ENCODE measurements at places on chromosomes 7 and 10.
A peak's percentile ranks its signal among the peaks of the same experiment; 100 is the strongest.

- peak; percentile 14 for DNase-seq
These were observed 317.3 kb downstream of the PHTF2 start for GRCh38 chr7:78115876-78116275.

- no peak for DNase-seq
These were observed 38.2 kb downstream of the WNT2 start for GRCh38 chr7:117284692-117285091.

GRCh38 chr10:131725581-131726069, 175.2 kb upstream of the PPP2R2D start:
- DNase-seq: no peak

DNA sequence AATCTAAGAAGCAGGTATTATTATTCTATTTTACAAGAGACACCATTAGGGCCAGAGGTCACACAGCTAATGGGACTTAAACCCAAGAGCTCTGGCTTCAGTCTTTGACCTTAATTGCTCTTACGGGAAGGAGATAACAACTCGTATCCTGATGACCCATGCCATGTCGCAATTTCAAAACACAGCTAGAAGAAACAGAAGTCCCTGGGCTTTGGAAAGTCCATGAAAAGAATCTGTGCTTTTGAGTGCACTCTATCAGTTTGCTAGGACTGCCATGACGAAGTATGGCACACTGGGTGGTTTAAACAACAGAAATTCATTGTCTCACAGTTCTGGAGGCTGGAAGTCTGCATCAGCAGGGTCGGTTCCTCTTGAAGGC, 247.8 kb upstream of the AOAH start:
- no peak for DNase-seq

DNA sequence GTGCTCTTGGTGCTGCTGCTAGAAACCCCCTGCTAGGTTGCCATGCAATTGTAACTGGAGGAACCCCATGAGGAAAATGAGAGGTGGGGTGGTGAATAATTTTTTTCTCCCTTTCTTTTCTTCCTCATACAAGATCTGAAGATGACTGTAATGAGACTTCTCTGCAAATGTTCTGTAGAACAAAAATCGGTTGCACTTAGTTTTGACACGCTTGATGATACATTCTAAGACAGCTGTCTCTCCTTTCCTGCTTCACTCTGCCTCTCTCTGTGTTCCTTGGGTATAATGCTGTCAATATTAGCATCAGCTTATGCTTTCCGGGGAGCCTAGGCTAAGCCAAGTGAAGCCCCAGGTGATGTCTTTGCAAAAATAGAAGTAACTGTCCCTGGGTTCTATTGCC, 721.5 kb downstream of the POM121L12 start:
- no peak for DNase-seq

GRCh38 chr10:19788075-19788686, 28.1 kb upstream of the PLXDC2 start:
- DNase-seq: peak; percentile 66

GRCh38 chr10:29050081-29050480, 238.8 kb upstream of the LYZL1 start:
- no peak for DNase-seq

- DNase-seq: no peak
These were observed 3.6 kb downstream of the OR2F2 start for GRCh38 chr7:143938379-143939243.
